Small intestine (tissue), 16 donors: ENCODE measurements at places on chromosomes 1 and 21. TPM values are rescaled to one million over a fixed set of nuclear protein-coding genes. Genes with fewer than 3 reads are reported as not detected.

Gene SRSF10
- 166 TPM for polyA plus RNA-seq

Gene SUMO3
- 105 TPM for polyA plus RNA-seq

Gene PSRC1
- 15.5 TPM for polyA plus RNA-seq

Gene ACTA1
- polyA plus RNA-seq, result 37.3 TPM

Gene FAM20B
- 24.9 TPM for polyA plus RNA-seq

Gene S100A6
- polyA plus RNA-seq, result 313 TPM

Gene IL10
- polyA plus RNA-seq, result 0.54 TPM

Gene AMY2A
- not detected for polyA plus RNA-seq

Gene ACTN2
- 2.7 TPM for polyA plus RNA-seq

Gene CLEC20A
- not detected for polyA plus RNA-seq

Gene PIAS3
- 10.1 TPM for polyA plus RNA-seq

Gene ERICH3
- 0.32 TPM for polyA plus RNA-seq

Gene OPRD1
- polyA plus RNA-seq, result 0.27 TPM

Gene LRRC40
- polyA plus RNA-seq, result 17.2 TPM

Gene OR2L5
- polyA plus RNA-seq, result not detected

Gene PCP4
- polyA plus RNA-seq, result 1.9 TPM

Gene SASS6
- polyA plus RNA-seq, result 3.3 TPM

Gene CD1E
- polyA plus RNA-seq, result not detected
